ENCODE measurements at places on chromosomes 7 and 10.

DNA sequence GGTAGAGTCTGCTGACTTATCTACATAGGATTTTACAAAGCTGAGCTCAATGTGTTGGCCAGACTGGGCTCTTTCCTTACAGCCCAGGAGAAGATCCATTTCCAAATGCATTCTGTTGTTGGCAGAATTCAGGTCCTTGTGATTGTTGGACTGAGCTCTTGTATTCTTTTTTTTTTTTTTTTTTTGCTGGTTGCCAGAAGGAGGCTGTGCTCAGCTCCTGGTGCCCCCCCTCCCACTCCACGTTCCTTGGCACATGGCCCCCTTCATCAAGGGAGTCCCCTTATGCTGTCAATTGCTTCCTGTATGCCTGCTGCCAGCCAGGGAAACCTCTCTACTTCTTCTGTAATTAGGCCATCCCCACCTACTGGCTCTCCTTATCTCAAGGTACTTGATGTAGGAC is 518.1 kb upstream of the AKR1E2 start:
- no peak for DNase-seq

GRCh38 chr10:89574368-89574767 is 39.0 kb upstream of the SLC16A12 start:
- DNase-seq: no peak

- no peak for DNase-seq
Observed at GRCh38 chr7:40805361-40805760, 670.6 kb downstream of the SUGCT start.

DNA sequence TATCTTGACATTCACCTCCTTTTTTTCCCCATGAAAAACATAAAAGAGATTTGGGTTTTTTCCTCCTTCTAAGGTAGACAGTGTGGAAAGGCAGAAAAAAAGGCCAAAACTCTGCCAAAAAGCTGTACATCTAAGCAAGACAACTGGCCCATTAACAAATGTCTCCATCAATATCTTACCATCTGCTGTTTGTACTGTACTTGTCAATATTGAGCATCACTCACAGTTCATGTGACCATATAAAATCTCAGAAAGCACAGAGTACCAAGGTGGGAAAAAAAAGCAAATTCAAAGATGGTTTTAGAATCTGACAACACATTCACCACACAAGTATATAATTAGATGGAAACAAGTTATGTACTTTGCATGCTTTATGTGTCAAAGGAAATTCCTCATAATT is 52.6 kb downstream of the CACNA2D1 start:
- DNase-seq: no peak

DNA sequence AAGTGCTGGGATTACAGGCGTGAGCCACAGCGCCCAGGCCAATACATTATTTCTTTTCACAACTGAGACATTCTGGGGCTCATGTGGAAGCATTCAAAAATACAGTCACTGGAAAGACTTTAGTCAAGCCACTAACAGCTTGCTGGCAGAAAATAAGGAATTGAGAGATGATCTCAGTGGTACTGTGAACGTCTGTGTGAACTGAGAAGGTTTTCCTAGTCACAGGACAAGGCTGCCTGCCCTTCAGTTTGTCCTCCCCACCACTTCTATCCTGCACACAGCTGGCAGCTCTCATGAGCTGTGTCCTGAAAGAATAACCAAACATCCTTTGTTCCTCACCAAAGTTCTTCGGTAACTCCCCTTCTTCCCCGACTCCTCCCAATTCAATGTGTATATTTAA is 31.3 kb upstream of the ITGA8 start:
- DNase-seq: no peak

- no peak for DNase-seq
Observed at GRCh38 chr10:19549503-19549902, 266.7 kb upstream of the PLXDC2 start.
